ENCODE measurements at places on chromosomes 7 and 10. TPM values are rescaled to one million over a fixed set of nuclear protein-coding genes. Genes with fewer than 3 reads are reported as not detected.

The TBC1D12 gene
- total RNA-seq: 11.2 TPM

The ABCF2 gene
- total RNA-seq: 64.9 TPM

The PIK3AP1 gene
- 0.64 TPM for total RNA-seq

The RGS10 gene
- total RNA-seq: 26.1 TPM

The SRRM3 gene
- total RNA-seq: 2.1 TPM

The FAM180A gene
- total RNA-seq: 0.14 TPM

The IDI2 gene
- total RNA-seq: not detected

The CRHR2 gene
- total RNA-seq: not detected

The ZKSCAN5 gene
- total RNA-seq: 15.0 TPM

The CH25H gene
- total RNA-seq: 0.21 TPM

The ENTPD1 gene
- not detected for total RNA-seq

The GTPBP10 gene
- 30.8 TPM for total RNA-seq

The CPA5 gene
- total RNA-seq: not detected

The PLAU gene
- total RNA-seq: 90.2 TPM

The CLDN15 gene
- 2.4 TPM for total RNA-seq

Data from nasal cavity respiratory epithelium epithelial cell of viscerocranial mucosa (primary cell).